ENCODE measurements at places on chromosomes 3 and 15. TPM values are rescaled to one million over a fixed set of nuclear protein-coding genes. Genes with fewer than 3 reads are reported as not detected.

DNA sequence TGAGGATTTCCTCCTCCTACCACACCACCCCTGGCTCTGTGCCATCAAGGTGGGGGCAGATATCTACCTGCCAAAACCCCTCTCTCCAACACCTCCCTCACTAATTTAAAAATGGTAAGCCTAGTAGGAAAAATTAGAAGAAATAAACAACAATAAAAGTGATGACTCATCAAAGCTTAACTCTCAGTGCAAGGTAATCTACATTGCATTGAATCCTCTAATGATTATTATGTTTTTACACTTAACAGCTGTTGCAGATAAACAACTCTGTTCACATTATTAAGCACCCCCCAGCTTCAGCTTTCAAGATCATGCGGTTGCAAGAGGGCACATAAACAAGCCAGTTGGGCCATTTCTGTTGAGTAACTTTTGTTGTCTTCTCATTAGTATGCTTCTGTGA is 396.1 kb upstream of the ATP11B start:
- no peak overlapping the region for H3K27ac ChIP-seq
- peaks cover 4% of the 10 kb centered on the region for H3K4me1 ChIP-seq

- no peaks in the 10 kb centered on the region for H3K36me3 ChIP-seq
- H3K4me1 ChIP-seq: no peaks in the 10 kb centered on the region
- no peaks in the 10 kb centered on the region for H3K27me3 ChIP-seq
- H3K4me3 ChIP-seq: no peak overlapping the region
- no peak overlapping the region for H3K27ac ChIP-seq
- no peak for DNase-seq
Measured at GRCh38 chr3:81658322-81658997, 103.0 kb downstream of the GBE1 start.

DNA sequence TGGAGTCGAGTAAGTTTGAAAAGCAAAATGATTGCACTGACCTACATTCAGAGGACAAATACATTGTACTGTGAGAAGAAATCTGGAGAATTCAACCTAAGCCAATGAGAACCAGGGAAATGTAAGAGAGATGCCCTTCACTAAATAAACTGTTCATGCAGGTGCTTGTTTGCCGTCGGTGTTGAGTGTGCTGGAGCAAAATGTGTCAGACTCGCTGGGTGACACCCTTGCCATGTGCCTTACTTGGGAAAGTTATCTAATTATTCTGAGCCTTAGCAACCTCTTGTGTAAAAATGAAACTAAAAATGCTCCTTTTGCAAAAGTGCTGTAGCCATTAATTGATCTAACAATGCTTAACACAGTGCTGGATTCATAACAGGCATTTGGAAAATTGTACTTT is 140.4 kb downstream of the GABRB3 start:
- no peaks in the 10 kb centered on the region for H3K27me3 ChIP-seq
- no peaks in the 10 kb centered on the region for H3K36me3 ChIP-seq
- no peak overlapping the region for H3K4me3 ChIP-seq
- no peak overlapping the region for H3K27ac ChIP-seq
- no peaks in the 10 kb centered on the region for H3K4me1 ChIP-seq
- DNase-seq: no peak

DNA sequence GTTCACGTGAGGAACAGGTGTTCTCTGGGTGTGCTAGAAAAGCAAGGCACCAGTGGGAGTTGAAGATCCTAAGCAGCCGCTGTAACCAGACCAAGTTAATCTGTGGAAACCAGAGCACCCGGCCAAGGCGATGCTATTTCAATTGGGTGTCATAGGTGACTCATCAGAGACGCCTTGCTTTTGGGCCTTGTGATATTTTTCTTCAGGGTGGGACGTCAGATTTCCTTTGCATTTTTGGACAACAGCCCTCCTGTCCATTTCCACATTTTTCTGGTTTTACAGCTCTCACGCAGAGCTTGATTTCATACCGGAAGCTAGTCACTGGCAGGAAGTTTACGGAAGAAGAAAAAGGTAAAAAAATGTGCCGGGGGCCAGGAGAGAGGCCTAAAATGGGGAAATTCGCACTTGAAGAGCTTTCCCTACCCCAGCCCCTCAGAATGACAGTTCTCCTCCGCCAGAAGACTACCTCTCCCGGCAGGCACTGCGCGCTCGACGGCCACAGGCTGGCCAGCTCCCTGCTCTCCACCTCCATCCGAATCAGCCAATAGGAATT is 471 bp upstream of the KBTBD8 start:
- no peak overlapping the region for H3K27ac ChIP-seq
- no peaks in the 10 kb centered on the region for H3K27me3 ChIP-seq
- DNase-seq: no peak

DNA sequence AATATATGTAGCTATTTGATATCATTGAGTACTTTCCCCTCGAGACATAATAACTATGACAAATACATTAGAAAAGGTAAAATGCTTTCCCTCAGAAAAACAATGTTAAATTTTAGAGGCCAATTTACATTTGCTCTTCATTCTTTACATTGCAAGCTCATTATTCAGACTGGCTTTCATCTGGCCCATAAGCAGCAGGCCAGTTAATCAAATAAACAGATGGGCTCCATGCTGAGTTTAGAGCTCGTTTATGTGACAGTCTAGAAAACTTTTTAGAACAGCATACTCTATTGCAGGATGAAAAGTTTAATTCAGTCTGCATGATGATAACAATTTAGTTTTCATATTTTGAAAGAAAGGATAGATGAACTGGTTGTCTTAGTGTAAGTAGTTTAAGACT is 150.6 kb downstream of the DUT start:
- DNase-seq: no peak
- no peak overlapping the region for H3K4me3 ChIP-seq
- no peaks in the 10 kb centered on the region for H3K27me3 ChIP-seq
- peaks cover 100% of the 10 kb centered on the region for H3K36me3 ChIP-seq
- H3K4me1 ChIP-seq: peaks cover 17% of the 10 kb centered on the region

GRCh38 chr3:11582191-11582968 is 61.3 kb downstream of the VGLL4 start:
- H3K4me3 ChIP-seq: peak overlapping the region; percentile 16
- peaks cover 12% of the 10 kb centered on the region for H3K36me3 ChIP-seq
- H3K27me3 ChIP-seq: no peaks in the 10 kb centered on the region
- peak; percentile 63 for DNase-seq

DNA sequence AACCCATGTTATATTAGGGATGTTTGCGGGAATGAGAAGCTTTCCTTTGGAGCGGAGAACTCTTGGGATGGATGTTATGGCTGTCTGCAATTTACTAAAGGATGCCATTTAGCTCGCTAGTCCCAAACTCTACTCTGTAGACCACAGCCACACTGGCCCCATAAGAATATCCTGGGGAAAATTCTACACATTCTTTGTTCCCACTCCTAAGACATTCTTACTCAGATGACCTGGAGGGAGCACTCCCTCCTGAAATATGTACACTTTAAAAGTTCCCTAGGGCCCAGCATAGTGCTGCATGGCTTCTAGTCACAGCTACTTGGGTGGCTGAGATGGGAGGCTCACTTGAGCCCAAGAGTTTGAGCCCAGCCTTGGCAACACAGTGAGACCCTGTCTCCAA is 288.7 kb upstream of the RORA start:
- no peak overlapping the region for H3K27ac ChIP-seq
- H3K4me3 ChIP-seq: no peak overlapping the region
- H3K27me3 ChIP-seq: no peaks in the 10 kb centered on the region
- DNase-seq: no peak
- H3K36me3 ChIP-seq: no peaks in the 10 kb centered on the region

GRCh38 chr3:156218353-156218744 is 98.0 kb downstream of the KCNAB1 start:
- no peaks in the 10 kb centered on the region for H3K27me3 ChIP-seq
- H3K27ac ChIP-seq: peak overlapping the region; percentile 72
- peak; percentile 48 for DNase-seq
- peaks cover 33% of the 10 kb centered on the region for H3K4me1 ChIP-seq

GRCh38 chr3:126541628-126542339 is 16.9 kb downstream of the C3orf22 start:
- DNase-seq: no peak
- H3K36me3 ChIP-seq: no peaks in the 10 kb centered on the region
- no peak overlapping the region for H3K4me3 ChIP-seq
- no peak overlapping the region for H3K27ac ChIP-seq

DNA sequence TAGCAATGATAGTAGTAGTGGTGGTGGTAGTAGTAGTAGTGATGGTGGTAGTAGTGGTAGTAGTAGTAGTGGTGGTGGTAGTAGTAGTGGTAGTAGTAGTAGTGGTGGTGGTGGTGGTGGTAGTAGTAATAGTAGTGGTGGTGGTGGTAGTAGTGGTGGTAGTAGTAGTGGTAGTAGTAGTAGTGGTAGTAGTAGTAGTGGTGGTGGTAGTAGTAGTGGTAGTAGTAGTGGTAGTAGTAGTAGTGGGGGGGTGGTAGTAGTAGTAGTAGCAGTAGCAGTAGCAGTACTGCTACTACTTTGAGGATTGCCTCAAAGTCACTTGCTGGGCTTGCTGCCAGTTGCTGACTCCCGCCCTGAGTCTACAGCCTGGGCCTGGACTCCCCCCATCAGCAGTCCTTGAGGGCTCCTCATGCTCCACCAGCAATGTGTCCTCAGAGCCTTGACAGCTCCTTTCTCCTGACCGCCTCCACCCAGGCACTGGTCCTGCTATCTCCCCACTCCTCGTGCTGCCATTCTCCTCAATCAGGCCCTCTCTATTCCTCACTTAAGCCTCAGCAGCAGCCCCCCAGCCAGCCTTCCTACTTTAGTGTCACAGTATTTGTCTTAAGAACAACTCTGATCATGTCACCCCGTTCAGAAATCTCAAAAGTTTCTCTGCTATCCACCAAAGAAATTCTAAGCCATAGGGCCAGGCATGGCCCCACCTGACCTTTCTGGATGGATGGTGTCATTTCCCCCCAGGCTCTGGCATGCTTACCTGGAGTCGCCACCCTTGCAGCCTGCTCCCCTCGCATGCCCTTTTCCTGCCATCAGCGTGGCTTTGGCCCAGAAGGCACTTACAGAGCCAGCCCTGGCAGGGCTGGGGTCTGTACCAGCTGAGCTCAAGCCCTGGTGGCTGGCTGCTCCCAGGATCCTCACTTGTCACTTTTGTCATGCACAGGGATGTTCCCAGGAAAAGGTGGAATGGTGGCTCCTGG is 45.6 kb downstream of the DLEC1 start:
- H3K27ac ChIP-seq: no peak overlapping the region
- no peaks in the 10 kb centered on the region for H3K36me3 ChIP-seq
- H3K27me3 ChIP-seq: no peaks in the 10 kb centered on the region
- H3K4me3 ChIP-seq: no peak overlapping the region

GRCh38 chr15:40782609-40783227 is 12.9 kb downstream of the C15orf62 start:
- no peak for DNase-seq
- peaks cover 17% of the 10 kb centered on the region for H3K36me3 ChIP-seq
- no peaks in the 10 kb centered on the region for H3K27me3 ChIP-seq
- no peak overlapping the region for H3K4me3 ChIP-seq
- no peak overlapping the region for H3K27ac ChIP-seq

LRRC31 gene
- total RNA-seq: not detected

CLCN2 gene
- total RNA-seq: 11.6 TPM

STRIT1 gene
- not detected for total RNA-seq

CHL1 gene
- total RNA-seq: not detected

CNTN3 gene
- total RNA-seq: not detected

CDCP1 gene
- 0.56 TPM for total RNA-seq

LRRC28 gene
- 24.8 TPM for total RNA-seq

GOLGA8G gene
- total RNA-seq: 0.25 TPM

GP5 gene
- total RNA-seq: not detected

UBE2E2 gene
- 45.0 TPM for total RNA-seq

CRABP1 gene
- not detected for total RNA-seq
